ENCODE measurements at places on chromosomes 1 and 21.

GRCh38 chr1:194846488-194846887 is 1660.1 kb upstream of the B3GALT2 start:
- no peak for DNase-seq

- DNase-seq, result no peak
Measured at GRCh38 chr1:232557096-232557495, 72.8 kb downstream of the SIPA1L2 start.

GRCh38 chr1:167651161-167651693 is 21.2 kb downstream of the RCSD1 start:
- DNase-seq, result no peak

GRCh38 chr21:16945580-16945979 is 567.3 kb upstream of the CXADR start:
- peak; percentile 8 for DNase-seq

GRCh38 chr1:23529146-23530086 is 1.6 kb downstream of the E2F2 start:
- no peak for DNase-seq

GRCh38 chr1:155133799-155134281 is 1.8 kb upstream of the SLC50A1 start:
- DNase-seq, result no peak

DNA sequence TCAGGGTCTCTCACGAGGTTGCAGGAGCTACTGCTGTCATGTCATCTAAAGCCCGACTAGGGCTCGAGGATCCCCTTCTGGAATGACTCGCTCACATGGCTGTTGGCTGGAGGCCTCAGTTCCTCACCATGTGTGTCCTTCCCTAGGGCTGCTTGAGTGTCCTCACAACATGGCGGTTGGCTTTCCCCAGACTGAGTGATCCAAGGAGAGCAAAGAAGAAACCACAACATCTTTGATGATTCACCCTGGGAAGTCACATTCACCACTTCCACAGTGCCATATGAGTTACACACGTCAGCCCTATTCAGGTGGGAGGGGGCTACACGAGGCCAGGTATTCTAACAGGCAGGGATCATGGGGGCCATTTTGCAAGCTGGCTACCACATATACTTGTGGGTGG is 64.9 kb downstream of the FHAD1 start:
- DNase-seq, result no peak

- no peak for DNase-seq
Measured at GRCh38 chr1:77489910-77490309, 192.5 kb downstream of the ZZZ3 start.

GRCh38 chr1:109897259-109897955 is 13.2 kb upstream of the CSF1 start:
- no peak for DNase-seq

- no peak for DNase-seq
Measured at GRCh38 chr1:53592985-53593757, 134.0 kb downstream of the DMRTB1 start.

All from NCI-H2029 treated with DMSO at 0.1 percent for 48 hours (cell line).